ENCODE measurements at places on chromosomes 1 and 21.

GRCh38 chr1:95041491-95042165 lies 31.1 kb downstream of the ALG14 start:
- DNase-seq = peak; percentile 49

DNA sequence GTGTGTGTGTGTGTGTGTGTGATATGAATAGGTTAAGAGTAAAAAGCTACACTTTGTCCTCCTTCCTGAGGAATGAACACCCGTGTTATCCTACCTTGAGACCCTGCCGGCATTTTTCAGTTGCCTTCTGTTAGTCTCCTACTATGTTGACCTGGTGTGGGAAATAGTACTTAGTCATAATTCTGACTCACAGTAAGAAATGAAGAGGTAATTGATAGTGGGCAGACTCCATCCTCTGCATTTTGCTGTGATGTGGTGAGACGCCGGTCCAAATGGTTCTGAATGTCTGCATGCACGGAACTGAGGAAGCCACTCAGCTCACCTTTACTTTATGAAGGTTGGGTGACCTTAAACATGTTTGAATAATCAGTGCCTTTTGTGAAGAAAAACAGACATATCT lies 12.6 kb downstream of the CD101 start:
- DNase-seq = no peak

DNA sequence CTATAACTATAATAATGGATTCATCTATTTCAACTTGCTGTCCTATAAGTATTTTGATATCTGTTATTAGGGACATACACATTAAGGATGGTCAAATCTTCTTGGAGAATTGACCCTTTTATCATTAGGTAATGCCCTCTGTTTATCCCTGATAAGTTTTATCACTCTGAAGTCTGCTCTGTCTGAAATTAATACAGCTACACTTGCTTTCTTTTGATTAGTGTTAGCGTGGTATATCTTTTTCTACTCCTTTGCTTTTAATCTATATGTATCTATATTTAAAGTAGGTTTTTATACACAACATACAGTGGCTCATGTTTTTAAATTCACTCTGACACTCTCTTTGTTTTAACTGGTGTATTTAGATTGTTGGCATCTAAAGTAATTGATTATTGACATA lies 69.9 kb upstream of the EXO1 start:
- DNase-seq = no peak

GRCh38 chr1:220808345-220809186 lies 21.9 kb downstream of the MTARC1 start:
- DNase-seq = no peak

DNA sequence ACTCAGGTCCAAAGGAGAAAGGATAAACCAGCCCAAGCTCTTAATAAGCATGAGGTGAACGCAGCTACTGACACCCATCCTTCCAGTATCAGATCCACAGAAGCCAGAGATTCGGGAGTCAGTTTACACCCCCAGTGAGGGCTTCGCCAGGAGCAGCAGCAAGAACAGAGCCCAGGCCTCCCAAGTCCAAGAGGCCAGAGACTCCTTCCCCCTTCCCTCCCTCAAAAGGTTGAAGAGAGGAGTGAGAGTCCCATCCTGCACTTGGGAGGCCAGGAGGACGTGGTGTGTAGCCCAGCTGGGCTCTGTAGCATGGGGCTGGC lies 72.8 kb downstream of the MRPL37 start:
- DNase-seq = no peak

GRCh38 chr1:180909462-180909976 lies 3.2 kb upstream of the KIAA1614 start:
- no peak for DNase-seq

DNA sequence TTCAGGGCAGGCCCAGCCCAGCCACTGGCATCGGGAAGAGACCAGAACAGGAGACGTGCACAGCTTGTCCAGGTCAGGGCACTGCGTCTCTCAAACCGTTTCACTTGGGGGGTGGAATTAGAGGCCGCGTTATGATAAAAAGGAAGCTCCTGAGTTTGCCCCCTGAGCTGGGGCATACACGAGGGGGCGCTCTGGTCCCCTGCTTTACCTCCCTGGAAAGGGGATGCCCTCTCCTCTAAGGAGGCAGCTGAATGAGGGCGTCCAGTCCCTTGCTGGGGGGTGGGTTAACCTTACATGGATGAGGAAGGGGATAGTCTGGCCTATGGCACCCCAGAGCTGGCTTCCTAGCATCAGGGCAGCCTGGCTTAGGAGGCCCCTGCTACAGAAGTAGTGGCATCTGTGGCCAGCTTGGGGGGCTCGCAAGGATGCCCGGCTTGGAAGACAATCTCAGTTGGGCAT lies 2.3 kb downstream of the MYOG start:
- DNase-seq = no peak

DNA sequence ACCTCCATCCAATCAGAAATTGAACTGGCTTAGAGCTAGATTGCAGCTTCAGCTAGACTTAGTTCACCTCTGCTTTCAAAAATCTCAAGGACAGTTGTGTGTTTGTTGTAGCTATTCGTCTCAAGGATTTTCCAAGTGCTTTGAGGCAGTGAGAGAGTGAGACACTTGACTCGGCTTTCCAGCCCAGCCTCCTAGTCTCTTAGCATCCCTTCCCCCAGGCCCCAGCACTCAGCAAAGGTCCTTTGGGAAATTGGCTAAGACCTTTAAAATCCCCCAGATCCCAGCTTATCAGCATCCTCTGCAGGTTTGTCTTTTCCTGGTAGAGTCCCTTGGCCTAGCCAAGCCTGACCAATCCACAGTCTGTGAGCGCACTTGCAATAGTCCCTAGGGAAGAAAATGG lies 47.9 kb upstream of the PROX1 start:
- no peak for DNase-seq

- DNase-seq = no peak
Measured at GRCh38 chr1:181216591-181216994, 128.1 kb downstream of the IER5 start.

GRCh38 chr1:163161337-163161736 lies 41.4 kb downstream of the RGS5 start:
- no peak for DNase-seq

DNA sequence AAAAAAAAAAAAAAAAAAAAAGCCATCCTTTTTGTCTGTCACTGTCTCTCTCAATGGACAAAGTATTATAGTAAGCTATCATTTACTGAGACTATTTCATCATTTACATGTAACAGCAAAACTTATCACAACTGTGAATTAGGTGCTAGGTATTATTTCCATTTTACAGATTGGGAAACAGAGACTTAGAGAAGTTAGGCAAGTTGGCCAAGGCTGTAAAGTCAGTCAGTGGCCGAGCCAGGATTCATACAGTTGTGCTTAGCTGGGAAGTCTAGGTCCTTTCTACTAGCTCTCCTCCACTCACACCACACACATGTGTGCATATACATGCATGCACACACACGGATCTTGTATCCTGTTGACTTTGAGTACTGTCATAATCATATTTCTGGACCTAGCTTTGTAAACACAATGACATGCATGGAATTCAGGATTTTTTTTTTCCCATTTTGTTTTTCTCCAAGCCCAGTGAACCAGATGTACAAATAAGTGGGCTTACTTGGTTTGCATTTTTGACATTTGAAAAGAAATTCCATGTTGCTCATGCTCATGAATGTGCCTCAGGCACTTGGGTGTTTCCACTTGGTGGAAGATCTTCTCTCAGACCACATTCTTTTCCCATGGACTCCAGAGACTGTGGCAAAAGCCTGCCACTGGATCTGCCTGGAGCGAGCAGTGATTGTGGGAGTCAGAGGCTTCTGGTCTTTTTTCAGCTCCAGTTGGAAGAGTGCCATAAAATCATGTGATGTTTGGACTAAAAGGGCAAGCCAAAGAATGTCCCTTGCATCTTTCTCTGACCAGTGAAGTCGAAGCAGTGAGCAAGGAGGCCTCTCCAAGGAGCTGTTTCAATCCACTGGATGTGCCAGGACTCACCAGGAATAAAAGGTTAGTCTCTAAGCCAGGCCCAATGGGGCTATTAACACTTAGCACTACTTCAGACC lies 61.7 kb upstream of the DNAJC6 start:
- DNase-seq = no peak

DNA sequence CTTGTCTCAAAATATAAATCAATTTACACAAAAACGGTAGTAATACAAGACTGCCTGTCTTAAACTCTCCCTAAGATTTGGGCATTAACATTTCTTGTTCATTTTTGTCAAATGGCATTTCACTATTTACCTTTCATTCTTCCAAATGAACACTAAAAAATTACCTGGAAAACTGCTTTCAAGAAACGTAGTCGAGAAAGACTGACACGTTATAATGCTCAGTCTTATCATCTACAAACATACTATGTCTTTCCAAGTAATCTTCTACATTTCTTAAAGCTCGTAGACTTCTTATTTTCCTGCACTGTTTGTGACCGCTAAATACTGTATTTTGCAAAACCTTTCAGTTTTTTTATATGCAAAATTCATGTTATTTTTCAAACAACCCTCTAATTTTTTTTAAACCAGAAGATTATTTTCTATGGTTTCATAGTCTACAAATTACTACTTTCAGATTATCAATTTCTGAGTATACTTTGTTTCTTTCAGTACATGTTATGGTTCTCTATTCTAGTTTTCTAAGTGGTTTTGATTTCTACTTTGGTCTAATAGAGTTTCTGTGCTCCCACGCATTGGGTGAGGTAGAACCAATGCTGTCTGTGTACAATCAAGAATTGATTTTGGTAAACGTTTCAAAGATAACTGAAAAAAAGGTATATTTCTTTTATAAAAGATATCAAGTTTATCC lies 336.4 kb downstream of the SMYD3 start:
- DNase-seq = no peak

GRCh38 chr21:31530364-31530763 lies 129.1 kb upstream of the SOD1 start:
- DNase-seq = no peak

- DNase-seq = no peak
Measured at GRCh38 chr1:226696547-226696946, 42.5 kb downstream of the ITPKB start.

Measured in cerebellar nuclear complex (tissue), 1 donor.